ENCODE measurements at places on chromosomes 12 and 14.

DNA sequence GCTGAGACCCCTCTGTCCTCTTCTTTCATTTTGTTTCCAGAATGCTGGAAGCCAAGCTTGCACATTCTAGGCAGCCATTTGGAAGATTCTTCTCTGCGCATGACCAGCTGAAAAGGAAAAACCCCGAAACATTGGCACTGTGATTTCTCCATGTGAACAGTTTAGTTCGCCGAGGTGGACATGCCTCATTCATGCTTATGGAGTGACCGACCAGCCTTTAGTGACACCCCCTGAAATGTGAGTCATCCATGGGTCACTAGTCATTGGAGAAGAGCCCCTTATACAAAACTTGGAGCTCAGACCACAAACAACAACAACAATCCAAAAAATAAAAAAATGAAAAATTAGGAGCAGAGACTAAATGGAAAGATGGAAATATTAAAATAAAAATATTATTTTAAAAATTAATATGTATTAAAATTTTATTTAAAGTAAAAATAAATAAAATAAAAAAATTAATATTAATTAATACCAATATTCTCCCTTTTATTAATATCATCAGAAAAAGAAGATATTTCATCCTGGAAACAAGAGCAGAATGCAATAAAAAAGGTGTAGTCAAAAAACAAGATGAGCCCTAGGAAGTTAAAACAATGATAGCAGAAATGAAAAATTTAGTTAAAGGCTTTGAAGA lies 9.5 kb upstream of the KRT7 start:
- DNase-seq: no peak

- DNase-seq: no peak
These were observed 973.3 kb downstream of the BCL11B start for GRCh38 chr14:98298481-98299244.

GRCh38 chr12:6333566-6333965 lies 8.3 kb downstream of the TNFRSF1A start:
- no peak for DNase-seq

DNA sequence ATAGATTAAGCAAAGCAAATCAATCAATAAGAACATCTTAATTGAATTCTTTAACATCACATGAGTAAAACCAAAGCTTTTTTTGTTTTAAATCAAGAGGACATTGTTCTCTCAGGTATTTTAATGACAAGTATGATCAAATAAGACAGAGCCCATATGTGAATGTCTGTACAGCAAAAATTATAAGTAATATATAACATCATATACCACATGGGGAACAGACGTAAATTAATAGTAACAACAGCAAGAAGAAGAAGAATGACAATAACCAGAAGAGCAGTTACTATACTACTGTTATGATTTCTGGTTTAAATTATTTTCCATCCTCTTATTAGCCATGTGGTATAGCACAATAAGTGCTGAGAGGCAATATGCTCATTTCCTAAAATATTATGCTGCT lies 335.5 kb downstream of the ADAMTS20 start:
- no peak for DNase-seq

GRCh38 chr14:29926701-29927375 lies 809 bp downstream of the PRKD1 start:
- DNase-seq: no peak

- DNase-seq: no peak
These were observed 121.6 kb downstream of the TMEM121 start for GRCh38 chr14:105647784-105648608.

GRCh38 chr12:49761677-49762467 lies 20.5 kb downstream of the TMBIM6 start:
- no peak for DNase-seq

GRCh38 chr12:29759950-29760349 lies 23.8 kb downstream of the TMTC1 start:
- DNase-seq: no peak

- DNase-seq: no peak
These were observed 62.8 kb upstream of the PRB2 start for GRCh38 chr12:11457996-11458645.

- DNase-seq: no peak
These were observed 155.5 kb upstream of the RGS6 start for GRCh38 chr14:71776471-71777360.

GRCh38 chr12:53063708-53064612 lies 14.1 kb downstream of the TNS2 start:
- DNase-seq: no peak

DNA sequence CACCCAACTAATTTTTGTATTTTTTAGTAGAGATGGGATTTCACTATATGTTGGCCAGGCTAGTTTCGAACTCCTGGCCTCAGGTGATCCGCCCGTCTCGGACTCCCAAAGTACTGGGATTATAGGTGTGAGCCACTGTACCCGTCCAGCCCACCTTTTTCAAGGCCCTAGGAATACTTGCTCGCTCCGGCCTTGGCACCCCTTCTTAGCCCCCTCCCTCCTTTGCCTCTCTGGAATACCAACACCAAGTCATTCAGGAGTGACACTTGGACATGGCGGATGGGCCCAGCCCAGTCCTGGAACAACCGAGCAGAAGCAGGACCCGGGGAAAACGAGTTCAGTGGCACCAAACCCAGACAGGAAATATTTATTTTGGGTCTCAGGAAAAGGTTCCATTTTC lies 29.1 kb downstream of the PLEKHG3 start:
- no peak for DNase-seq

GRCh38 chr12:72273851-72274351 lies 1.7 kb downstream of the TRHDE start:
- no peak for DNase-seq

DNA sequence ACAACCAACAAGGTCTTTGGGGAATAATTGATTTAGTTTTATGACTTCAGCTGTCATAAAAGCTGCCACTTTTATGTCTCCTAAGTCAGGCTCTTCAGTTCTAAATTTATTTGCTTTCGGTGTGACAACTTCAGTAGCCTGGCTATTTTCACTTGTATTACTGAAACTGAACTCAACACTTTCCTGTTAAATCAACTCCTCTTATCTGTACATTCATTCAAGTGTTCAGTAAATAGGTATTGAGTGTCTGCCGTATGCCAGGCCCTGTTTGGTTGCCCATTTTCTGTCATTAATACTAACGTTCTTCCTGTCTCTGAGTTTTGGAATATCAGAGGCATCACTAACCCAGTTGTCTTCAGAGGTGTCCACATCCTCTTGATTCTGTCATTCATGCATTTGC lies 7.5 kb downstream of the UTP20 start:
- no peak for DNase-seq

DNA sequence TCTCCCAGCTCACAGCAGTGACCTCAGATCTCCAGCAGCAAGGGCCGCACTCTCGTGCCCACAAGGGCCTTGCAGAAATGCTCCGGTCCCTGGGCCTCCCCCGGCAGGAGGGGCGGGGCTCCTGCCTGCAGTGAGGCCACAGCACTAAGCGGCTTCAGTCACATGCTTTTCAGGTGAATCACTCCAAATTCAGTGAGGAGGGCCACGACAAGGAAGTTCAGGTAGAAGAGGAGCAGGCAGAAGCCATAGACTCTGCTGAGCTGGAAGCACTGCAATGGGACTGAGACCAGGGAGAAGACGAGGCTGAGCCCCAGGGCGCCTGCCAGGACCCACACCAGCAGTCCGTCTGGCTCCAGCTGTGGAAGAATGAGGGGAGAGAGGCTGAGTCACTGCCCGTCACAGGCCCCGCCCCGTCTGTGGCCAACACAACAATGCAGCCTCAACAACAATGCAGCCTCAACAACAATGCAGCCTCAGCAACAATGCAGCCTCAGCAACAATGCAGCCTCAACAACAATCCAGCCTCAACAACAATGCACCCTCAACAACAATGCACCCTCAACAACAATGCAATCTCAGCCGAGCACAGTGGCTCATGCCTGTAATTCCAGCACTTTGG lies 35.2 kb downstream of the SLC8B1 start:
- DNase-seq: no peak

- DNase-seq: no peak
These were observed 154.8 kb downstream of the PRKCH start for GRCh38 chr14:61476105-61476753.

DNA sequence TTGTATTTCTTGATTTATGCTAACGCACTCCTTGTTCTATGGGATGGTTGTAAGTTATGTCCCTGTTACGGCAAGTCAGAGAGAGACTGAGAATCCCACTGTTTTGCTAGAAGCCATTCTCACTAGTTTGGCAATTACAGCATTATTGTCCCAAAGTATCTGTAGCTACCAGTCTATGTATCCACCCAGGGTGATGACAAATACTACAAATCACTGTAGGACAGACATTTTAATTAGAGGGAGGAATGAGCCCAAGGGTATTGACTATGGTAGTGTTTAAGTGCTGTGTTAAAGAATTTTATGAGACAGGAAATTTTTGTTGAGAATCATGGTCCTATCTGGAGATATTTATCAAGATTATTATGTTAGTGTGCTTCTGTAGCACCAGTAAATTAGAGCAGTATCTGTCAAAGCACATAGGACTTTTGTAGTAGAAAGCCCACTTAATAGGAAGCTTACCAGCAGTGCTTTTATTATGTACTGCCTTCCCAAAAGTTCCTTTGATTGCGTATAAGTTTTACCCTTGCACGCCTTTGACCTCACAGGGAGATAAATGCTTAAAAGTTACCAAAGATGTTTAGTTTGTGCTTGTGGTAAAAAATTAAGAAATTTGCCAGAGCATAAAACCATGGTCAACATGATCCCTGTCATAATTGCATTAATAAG lies 10.7 kb downstream of the PRKCH start:
- DNase-seq: no peak

- DNase-seq: no peak
These were observed 114.0 kb downstream of the KLHL28 start for GRCh38 chr14:44847526-44848309.

DNA sequence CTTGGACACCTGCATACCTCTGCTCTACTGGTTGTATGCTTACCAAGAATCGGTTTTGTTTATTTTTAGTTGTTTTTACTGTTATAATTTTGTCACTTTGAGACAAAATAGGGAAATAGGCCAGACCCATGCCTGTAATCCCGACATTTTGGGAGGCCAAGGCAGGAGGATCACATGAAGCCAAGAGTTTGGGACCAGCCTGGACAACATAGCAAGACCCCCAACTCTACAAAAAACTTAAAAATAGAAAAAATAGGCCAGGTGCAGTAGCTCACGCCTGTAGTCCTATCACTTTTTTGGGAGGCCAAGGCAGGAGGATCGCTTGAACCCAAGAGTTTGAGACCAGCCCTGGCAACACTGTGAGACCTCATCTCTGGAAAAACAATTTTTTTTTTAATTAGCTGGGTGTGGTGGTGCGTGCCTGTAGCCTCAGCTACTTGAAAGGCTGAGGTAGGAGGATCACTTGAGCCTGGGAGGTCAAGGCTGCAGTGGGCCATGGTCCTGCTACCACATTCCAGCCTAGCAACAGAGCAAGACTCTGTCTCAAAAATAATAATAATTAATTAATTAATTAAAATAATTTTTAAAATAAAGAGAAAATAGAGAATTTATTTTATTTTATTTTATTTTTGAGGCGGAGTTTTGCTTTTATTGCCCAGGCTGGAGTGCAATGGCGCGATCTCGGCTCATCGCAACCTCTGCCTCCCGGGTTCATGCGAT lies 1.3 kb upstream of the MRPS35 start:
- no peak for DNase-seq

DNA sequence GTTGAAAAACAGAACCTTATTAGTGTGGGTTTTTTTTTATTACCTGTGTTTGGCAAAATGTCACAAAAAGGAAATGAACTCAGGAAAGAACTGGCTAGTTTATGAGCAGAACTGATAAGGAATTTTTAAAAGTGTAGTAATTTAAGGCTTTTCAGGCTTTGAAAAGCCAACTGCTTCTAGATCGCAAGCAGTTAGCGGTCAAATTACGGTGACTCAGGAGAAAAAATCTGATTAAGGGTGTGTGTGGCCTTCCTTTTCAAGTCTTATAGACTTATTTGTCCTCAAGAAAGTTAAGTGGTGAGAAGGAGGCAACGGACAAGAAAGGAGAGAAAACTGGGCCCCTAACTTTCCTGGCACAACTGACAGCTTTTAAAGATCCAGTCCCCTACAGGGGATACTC lies 33.4 kb downstream of the PDZRN4 start:
- DNase-seq: no peak

DNA sequence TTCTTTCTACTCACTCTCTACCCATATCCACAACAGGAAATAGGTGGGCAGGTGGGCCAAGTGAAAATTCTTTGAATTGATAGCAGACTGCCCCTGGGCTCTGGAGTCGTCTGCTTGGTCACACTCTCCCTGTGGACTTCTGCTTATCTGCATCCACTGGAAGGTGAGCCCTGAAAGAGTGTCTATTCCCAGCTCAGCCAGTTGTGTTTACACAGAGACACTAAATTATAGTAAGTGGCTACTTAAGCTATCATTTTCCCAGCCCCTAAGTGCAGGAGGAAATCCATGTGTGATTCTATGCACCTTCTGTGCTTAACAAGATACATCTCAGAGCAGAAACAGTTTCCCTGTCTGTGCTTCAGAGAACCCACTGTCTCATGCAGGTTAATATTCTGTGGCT lies 338.4 kb downstream of the FUT8 start:
- no peak for DNase-seq

GRCh38 chr12:85468356-85469157 lies 188.5 kb downstream of the ALX1 start:
- no peak for DNase-seq

- no peak for DNase-seq
These were observed 10.6 kb upstream of the FAM181A start for GRCh38 chr14:93916498-93916897.

GRCh38 chr12:30630076-30630978 lies 65.3 kb downstream of the IPO8 start:
- DNase-seq: no peak

- DNase-seq: no peak
These were observed 55.9 kb downstream of the WSCD2 start for GRCh38 chr12:108185002-108185401.

GRCh38 chr12:12716151-12716792 lies 896 bp upstream of the CDKN1B start:
- DNase-seq: no peak

GRCh38 chr14:93970585-93970964 lies 5.8 kb downstream of the ASB2 start:
- peak; percentile 59 for DNase-seq

GRCh38 chr12:104866291-104866690 lies 91.8 kb downstream of the SLC41A2 start:
- no peak for DNase-seq

- DNase-seq: no peak
These were observed 82.5 kb downstream of the SH2B3 start for GRCh38 chr12:111488271-111488670.

GRCh38 chr14:93059917-93060545 lies 55.7 kb downstream of the ITPK1 start:
- DNase-seq: no peak

- DNase-seq: no peak
These were observed 1.5 kb upstream of the STAT6 start for GRCh38 chr12:57112492-57113294.

DNA sequence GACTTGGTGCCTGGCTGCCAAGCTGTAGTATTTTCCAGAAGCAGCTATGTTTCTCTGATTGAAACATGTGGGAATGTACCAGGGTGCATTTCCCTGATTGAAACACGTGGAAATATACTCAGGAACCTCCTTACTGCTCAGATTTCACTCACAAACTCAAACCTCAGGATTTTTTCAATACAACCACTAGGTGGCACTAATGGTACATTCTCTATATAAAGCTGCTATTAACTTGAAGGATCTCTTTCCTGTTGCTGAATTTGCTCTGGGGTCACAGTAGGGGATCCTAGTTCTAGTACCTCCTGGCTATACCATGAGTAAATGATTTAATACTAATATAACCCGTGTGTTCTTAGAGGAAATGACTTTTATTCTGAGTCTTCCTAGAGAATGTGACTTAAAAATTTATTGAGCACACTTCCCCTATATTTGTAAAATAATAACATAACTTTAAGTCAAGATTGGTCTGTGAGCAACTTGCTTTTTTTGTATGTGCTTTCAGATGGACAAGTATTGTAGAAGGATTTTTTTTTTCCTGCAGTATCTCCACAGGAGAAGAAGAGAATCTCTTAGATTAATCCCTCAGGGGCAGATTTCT lies 173.8 kb upstream of the MIS18BP1 start:
- DNase-seq: no peak
